Placental pericyte (primary cell): ENCODE measurements at places on chromosomes 7 and 10. TPM values are rescaled to one million over a fixed set of nuclear protein-coding genes. Genes with fewer than 3 reads are reported as not detected.

The ALKBH4 gene
- total RNA-seq = 13.6 and 14.9 TPM in 2 replicates

The AFAP1L2 gene
- total RNA-seq = 12.6 and 62.2 TPM in 2 replicates

The CFAP70 gene
- total RNA-seq = 0.44 and 0.57 TPM in 2 replicates

The VAX1 gene
- not detected in 2 replicates for total RNA-seq

The RPEL1 gene
- total RNA-seq = under 0.01 TPM in 1 of 2 replicates, not detected in the other

The AGBL3 gene
- 0.22 and 0.72 TPM in 2 replicates for total RNA-seq

The HOXA7 gene
- 0.44 and 1.0 TPM in 2 replicates for total RNA-seq

The CYP2C9 gene
- total RNA-seq = not detected in 2 replicates

The PLEKHS1 gene
- under 0.01 TPM in 1 of 2 replicates, not detected in the other for total RNA-seq

The LEP gene
- not detected in 2 replicates for total RNA-seq

The DGKB gene
- not detected in 2 replicates for total RNA-seq

The ITPRID1 gene
- not detected in 2 replicates for total RNA-seq

The FOXI2 gene
- total RNA-seq = not detected in 2 replicates

The KAT6B gene
- total RNA-seq = 20.1 and 25.5 TPM in 2 replicates

The CLDN3 gene
- total RNA-seq = not detected in 2 replicates

The VPS37D gene
- total RNA-seq = 2.0 and 3.5 TPM in 2 replicates

The OIT3 gene
- not detected in 2 replicates for total RNA-seq

The TIMM23B gene
- total RNA-seq = 24.5 and 29.3 TPM in 2 replicates

The SFTPA1 gene
- total RNA-seq = not detected in 2 replicates

The RTKN2 gene
- total RNA-seq = 0.44 and 7.2 TPM in 2 replicates

The FAM237B gene
- not detected in 2 replicates for total RNA-seq

The TWNK gene
- 5.6 and 6.1 TPM in 2 replicates for total RNA-seq

The NEUROD6 gene
- total RNA-seq = not detected in 2 replicates

The ARHGEF35 gene
- 0.66 and 1.1 TPM in 2 replicates for total RNA-seq

The NUPR2 gene
- total RNA-seq = not detected in 2 replicates

The ZNF518A gene
- 10.3 and 16.2 TPM in 2 replicates for total RNA-seq

The GJD4 gene
- total RNA-seq = not detected in 2 replicates

The PRSS37 gene
- not detected in 2 replicates for total RNA-seq

The NSUN5 gene
- 21.4 and 26.6 TPM in 2 replicates for total RNA-seq

The FXYD4 gene
- not detected in 2 replicates for total RNA-seq

The SUGCT gene
- 3.7 and 6.7 TPM in 2 replicates for total RNA-seq

The NXPH1 gene
- total RNA-seq = not detected in 2 replicates

The SPAG6 gene
- not detected in 2 replicates for total RNA-seq

The SEMA3E gene
- total RNA-seq = under 0.01 and 1.7 TPM in 2 replicates

The HECTD2 gene
- total RNA-seq = 7.4 and 12.9 TPM in 2 replicates

The TEX47 gene
- total RNA-seq = not detected in 2 replicates

The KCNH2 gene
- total RNA-seq = 0.22 TPM in 1 of 2 replicates, not detected in the other

The NRG3 gene
- total RNA-seq = under 0.01 and 0.22 TPM in 2 replicates

The ENTPD1 gene
- 1.1 TPM in 1 of 2 replicates, not detected in the other for total RNA-seq

The NKX2-3 gene
- not detected in 2 replicates for total RNA-seq

The GNAT3 gene
- not detected in 2 replicates for total RNA-seq
